Tracheal epithelial cell (primary cell): ENCODE measurements at places on chromosomes 1 and 21. TPM values are rescaled to one million over a fixed set of nuclear protein-coding genes. Genes with fewer than 3 reads are reported as not detected.

The TMEM82 gene
- not detected in 2 replicates for total RNA-seq

The LINGO4 gene
- total RNA-seq, result not detected in 2 replicates

The FAM177B gene
- total RNA-seq, result 0.21 TPM in 1 of 2 replicates, not detected in the other

The SPRR2B gene
- not detected in 2 replicates for total RNA-seq

The CTSS gene
- 1.7 and 19.0 TPM in 2 replicates for total RNA-seq

The RXFP4 gene
- total RNA-seq, result 0.24 TPM in 1 of 2 replicates, not detected in the other

The PTAFR gene
- total RNA-seq, result 7.5 and 8.7 TPM in 2 replicates

The LRRC53 gene
- total RNA-seq, result not detected in 2 replicates

The S100PBP gene
- total RNA-seq, result 13.4 and 33.7 TPM in 2 replicates

The AHCTF1 gene
- total RNA-seq, result 26.0 and 31.8 TPM in 2 replicates

The PIGV gene
- total RNA-seq, result 16.1 and 21.5 TPM in 2 replicates

The TNFRSF25 gene
- total RNA-seq, result 14.9 and 21.0 TPM in 2 replicates

The MRPL55 gene
- total RNA-seq, result 61.8 and 71.3 TPM in 2 replicates

The BCAS2 gene
- 48.7 and 52.4 TPM in 2 replicates for total RNA-seq

The ANKRD13C gene
- 19.3 and 20.5 TPM in 2 replicates for total RNA-seq

The TYW3 gene
- 8.7 and 10.1 TPM in 2 replicates for total RNA-seq

The BATF3 gene
- 0.21 and 0.96 TPM in 2 replicates for total RNA-seq

The CA14 gene
- not detected in 2 replicates for total RNA-seq

The LCE1D gene
- not detected in 2 replicates for total RNA-seq

The SH2D2A gene
- total RNA-seq, result 1.5 and 3.6 TPM in 2 replicates

The CASZ1 gene
- total RNA-seq, result 10.4 and 19.8 TPM in 2 replicates
